Fibroblast of skin of left quadriceps (primary cell): ENCODE measurements at places on chromosomes 4 and X.

GRCh38 chr4:131974730-131975129, 1174.4 kb upstream of the PCDH10 start:
- DNase-seq = no peak

GRCh38 chr4:86791126-86791525, 58.1 kb downstream of the SLC10A6 start:
- no peak for DNase-seq

DNA sequence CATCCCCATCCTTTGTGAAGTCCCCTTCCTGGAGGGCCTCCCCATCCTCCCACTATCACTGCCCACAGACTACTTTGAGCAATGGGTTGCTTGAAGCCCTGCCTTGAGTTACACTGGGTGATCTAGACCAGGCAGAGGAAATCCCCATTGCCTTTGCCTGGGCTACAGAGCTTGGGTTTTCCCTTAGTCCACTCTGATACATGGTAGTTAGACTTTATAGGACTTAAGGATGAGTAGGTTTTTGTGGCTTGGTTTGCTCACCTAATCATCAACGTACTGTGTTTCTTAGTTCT, 56.6 kb downstream of the TMEM131L start:
- no peak for DNase-seq

DNA sequence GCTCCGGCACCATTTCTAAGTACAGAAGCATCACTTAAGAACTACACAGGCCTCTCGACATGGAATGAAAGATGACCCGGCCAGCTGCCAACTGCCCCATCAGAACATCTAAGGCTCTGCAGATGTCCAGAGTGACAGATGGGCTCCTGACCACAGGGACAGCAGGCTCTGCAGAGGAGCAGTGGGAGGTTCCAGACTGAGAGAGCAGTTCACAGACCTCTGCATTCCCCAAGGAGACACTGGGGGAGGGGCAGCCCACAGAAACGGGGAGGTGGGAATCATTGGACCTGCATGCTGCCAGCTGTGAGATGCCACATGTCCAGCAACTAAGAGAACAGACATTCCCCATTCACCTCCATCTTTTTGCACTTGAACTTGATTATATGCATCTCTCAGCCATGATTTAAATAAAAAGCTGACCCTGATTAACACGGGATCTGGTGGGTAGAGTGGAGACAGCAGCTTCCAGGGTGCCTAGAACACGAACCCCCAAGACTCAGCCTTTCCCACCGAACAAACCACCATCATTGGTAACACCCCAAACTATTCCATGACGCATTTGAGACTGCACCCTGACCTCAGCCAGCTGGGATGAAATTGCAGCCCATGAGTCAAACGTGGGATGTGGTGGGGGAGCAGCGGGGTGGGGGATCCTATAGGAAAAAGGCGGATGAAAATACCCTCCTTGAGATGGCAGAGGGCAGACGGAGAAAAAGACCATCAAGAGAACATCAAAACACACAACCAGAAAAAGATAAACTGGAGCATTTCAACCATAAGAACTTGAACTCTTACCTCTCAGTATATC, 47.2 kb downstream of the AFAP1 start:
- DNase-seq = no peak

- DNase-seq = no peak
Measured at GRCh38 chr4:87240341-87240740, 19.9 kb upstream of the KLHL8 start.

- DNase-seq = no peak
Measured at GRCh38 chr4:24607334-24607733, 23.0 kb upstream of the DHX15 start.

- no peak for DNase-seq
Measured at GRCh38 chr4:121428721-121429120, 47.9 kb upstream of the QRFPR start.

DNA sequence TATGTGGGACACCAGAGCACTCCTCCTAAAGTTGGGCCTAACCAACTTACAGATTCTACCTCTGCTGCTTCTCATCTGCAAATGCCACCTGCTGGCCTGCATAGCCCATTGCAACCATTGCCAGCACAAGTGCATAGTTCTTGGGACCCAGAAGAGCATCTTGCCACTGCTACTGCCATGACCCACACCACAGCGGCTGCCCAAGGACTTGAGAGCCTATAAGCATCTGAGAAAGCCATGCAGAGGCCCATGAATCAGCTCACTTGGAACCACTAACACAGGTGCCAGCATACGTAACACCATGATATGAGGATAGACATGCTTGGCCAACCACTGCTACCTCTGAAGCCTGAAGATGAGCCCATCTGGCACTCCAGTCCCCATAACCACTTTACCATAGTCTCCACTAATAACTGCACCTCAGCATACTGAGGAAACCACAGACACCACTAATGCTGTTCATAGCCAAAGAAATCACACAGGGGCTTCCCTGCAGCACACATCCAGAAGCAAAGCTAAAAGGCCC, 258.1 kb upstream of the AGTR2 start:
- DNase-seq = no peak
